GM10248 (cell line): ENCODE measurements at places on chromosomes 1 and 21.
A peak's percentile ranks its signal among the peaks of the same experiment; 100 is the strongest.

GRCh38 chr1:22208973-22209378, 66.1 kb upstream of the WNT4 start:
- no peak for DNase-seq

GRCh38 chr1:11494771-11495170, 15.8 kb downstream of the DISP3 start:
- DNase-seq, result no peak

GRCh38 chr1:24996983-24997893, 67.2 kb upstream of the RUNX3 start:
- DNase-seq, result peak; percentile 54

DNA sequence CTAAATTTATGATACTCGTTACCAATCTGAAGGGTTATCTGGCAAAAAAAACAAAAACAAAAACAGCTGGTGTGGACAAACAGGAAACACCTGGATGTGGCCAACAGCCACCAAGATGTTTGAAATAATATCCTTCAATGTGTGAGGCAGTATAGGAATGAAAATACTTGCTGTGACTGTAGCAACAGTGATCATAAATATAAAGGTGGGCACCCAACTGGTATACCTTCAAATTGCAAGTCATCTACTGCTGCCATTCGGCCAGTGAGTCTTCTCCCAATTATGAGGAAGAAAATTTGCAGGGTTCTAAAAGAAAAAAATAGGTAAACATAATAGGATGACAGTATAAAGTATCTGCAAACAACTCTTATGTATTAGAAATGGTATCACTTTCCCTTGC, 916 bp downstream of the YIPF1 start:
- DNase-seq, result no peak

- no peak for DNase-seq
Measured at GRCh38 chr1:161089938-161090337, 580 bp upstream of the NECTIN4 start.

GRCh38 chr1:202852163-202852904, 36.6 kb downstream of the RABIF start:
- peak; percentile 66 for DNase-seq

DNA sequence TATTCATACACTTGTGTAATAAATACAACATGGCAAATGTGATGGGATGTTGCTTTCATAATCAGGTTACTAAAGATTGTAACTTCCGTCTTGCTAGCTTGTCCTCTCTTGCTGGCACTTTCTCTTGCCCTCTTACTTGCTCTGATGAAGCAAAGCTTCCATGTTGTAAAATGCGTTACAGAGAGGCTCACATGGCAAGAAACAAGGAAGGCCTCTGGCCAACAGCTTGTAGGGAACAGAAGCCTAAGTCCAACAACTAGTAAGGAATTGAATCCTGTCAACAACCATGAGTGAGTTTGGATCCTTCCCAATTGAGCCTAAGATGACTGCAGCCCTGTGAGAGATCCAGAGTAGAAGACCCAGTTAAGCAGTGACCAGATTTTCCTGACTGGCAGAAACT, 15.4 kb downstream of the TMED5 start:
- no peak for DNase-seq

- DNase-seq, result no peak
Measured at GRCh38 chr1:33443080-33443704, 12.3 kb upstream of the PHC2 start.

GRCh38 chr21:41349619-41350390, 12.0 kb upstream of the MX2 start:
- no peak for DNase-seq
